ENCODE measurements at places on chromosomes 1 and 21. TPM values are rescaled to one million over a fixed set of nuclear protein-coding genes. Genes with fewer than 3 reads are reported as not detected.

CR1L gene
- not detected for polyA plus RNA-seq

CELA3B gene
- polyA plus RNA-seq, result 11,522 TPM

C1orf94 gene
- polyA plus RNA-seq, result not detected

XKR8 gene
- polyA plus RNA-seq, result 5.1 TPM

FNDC10 gene
- 0.70 TPM for polyA plus RNA-seq

KIRREL1 gene
- polyA plus RNA-seq, result 41.1 TPM

SPRR2E gene
- not detected for polyA plus RNA-seq

HSD3B2 gene
- 0.13 TPM for polyA plus RNA-seq

CFHR4 gene
- polyA plus RNA-seq, result not detected

NECTIN4 gene
- polyA plus RNA-seq, result not detected

DCDC2B gene
- not detected for polyA plus RNA-seq

TNN gene
- polyA plus RNA-seq, result 0.67 TPM

VTCN1 gene
- polyA plus RNA-seq, result not detected

DMRTB1 gene
- polyA plus RNA-seq, result not detected

TLCD4 gene
- polyA plus RNA-seq, result 2.7 TPM

RGS4 gene
- 0.93 TPM for polyA plus RNA-seq

SFN gene
- 9.4 TPM for polyA plus RNA-seq

IQGAP3 gene
- polyA plus RNA-seq, result 0.03 TPM

DNALI1 gene
- 13.3 TPM for polyA plus RNA-seq

UBQLN4 gene
- polyA plus RNA-seq, result 14.5 TPM

MRPS14 gene
- polyA plus RNA-seq, result 38.9 TPM

SLAMF9 gene
- polyA plus RNA-seq, result 0.12 TPM

ITLN1 gene
- polyA plus RNA-seq, result 1.7 TPM

SYPL2 gene
- 1.2 TPM for polyA plus RNA-seq

VPS26C gene
- 23.7 TPM for polyA plus RNA-seq

LCE3E gene
- polyA plus RNA-seq, result not detected

LRRC38 gene
- 0.22 TPM for polyA plus RNA-seq

RPE65 gene
- not detected for polyA plus RNA-seq

AKR1A1 gene
- 162 TPM for polyA plus RNA-seq

CALML6 gene
- polyA plus RNA-seq, result 2.7 TPM

AK5 gene
- 0.07 TPM for polyA plus RNA-seq

SIM2 gene
- polyA plus RNA-seq, result 0.51 TPM

CYP2J2 gene
- polyA plus RNA-seq, result 0.56 TPM

OR14K1 gene
- not detected for polyA plus RNA-seq

F13B gene
- not detected for polyA plus RNA-seq

A3GALT2 gene
- not detected for polyA plus RNA-seq

Data from adipose tissue (tissue), 3 donors.